HS-27A (cell line): ENCODE measurements at places on chromosomes 5 and 9.
A peak's percentile ranks its signal among the peaks of the same experiment; 100 is the strongest.

DNA sequence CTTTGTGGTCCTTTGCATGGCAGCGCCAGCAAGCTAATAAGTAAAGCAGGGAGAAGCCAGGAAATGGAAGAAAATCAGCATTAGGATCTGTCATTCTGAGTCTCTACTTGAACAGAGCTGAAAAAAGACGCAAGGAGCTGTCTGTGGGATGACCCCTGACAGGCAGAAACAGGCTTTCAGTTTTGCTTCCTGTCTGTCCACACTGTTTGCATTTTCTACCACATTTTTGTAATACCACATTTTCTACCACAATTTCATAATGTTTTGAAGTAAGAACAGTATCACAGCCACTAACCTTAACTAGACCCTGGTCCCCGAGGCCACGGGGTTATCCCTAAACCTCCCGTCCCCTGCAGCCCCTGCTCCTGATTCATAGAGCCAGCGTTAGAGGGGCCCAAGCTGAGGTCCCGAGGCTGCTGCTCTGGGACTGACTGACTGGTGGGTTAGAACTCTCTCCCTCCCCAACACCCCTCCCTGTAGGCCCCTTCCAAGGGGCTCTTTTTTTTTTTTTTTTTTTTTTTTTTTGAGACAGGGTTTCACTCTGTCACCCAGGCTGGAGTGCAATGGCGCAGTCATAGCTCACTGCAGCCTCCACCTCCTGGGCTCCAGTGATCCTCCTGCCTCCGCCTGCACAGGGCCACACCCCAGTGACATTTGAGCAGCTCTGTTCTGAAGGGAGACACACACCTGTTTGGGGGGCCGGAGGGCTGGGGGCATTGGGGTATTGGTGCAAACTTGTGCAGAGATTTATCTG is 4.0 kb upstream of the CLIC3 start:
- no peak for DNase-seq

DNA sequence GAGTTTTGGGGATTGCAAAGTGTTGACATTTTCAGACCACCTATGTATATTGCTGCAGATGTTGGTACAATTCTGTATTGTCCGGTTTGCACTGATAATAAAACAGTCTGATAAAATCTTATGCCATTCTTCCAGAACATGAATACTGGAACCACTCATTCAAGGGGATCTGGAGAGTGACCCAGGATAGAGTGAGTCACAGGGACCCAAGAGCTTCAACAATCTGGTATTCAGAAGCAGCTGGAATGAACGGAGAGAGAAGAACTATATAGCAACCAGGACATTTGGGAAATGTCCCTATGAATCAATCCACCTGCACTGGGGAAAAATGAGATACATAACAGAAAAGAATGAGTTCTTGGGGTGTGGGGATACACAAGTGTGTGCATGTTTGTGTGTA is 73.3 kb downstream of the SH3TC2 start:
- DNase-seq: no peak

- no peak for DNase-seq
Measured at GRCh38 chr5:138573223-138573622, 2.0 kb downstream of the HSPA9 start.

DNA sequence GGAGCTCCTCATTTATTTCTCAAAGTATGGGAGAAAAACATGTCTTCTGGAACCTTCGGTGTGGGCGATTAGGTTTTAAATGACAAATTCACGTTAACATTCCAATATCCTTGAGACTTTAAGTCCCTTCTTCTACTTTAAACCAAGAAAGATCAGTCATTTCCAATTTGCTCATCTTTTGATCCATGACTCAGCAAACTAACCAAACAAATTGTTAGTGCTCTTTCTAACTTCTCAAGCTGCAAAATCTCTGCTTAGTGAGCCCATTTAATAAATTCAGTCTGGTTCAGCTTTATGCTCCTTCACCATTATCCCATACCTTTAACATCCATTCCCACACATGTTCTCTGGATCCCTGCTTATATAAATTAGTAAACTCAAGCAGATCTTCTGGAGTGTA is 5.5 kb upstream of the CCDC180 start:
- no peak for DNase-seq

- DNase-seq: no peak
Measured at GRCh38 chr5:50655067-50655809, 11.2 kb upstream of the PARP8 start.

GRCh38 chr9:81499021-81499454 is 190.3 kb downstream of the TLE1 start:
- DNase-seq: peak; percentile 42

DNA sequence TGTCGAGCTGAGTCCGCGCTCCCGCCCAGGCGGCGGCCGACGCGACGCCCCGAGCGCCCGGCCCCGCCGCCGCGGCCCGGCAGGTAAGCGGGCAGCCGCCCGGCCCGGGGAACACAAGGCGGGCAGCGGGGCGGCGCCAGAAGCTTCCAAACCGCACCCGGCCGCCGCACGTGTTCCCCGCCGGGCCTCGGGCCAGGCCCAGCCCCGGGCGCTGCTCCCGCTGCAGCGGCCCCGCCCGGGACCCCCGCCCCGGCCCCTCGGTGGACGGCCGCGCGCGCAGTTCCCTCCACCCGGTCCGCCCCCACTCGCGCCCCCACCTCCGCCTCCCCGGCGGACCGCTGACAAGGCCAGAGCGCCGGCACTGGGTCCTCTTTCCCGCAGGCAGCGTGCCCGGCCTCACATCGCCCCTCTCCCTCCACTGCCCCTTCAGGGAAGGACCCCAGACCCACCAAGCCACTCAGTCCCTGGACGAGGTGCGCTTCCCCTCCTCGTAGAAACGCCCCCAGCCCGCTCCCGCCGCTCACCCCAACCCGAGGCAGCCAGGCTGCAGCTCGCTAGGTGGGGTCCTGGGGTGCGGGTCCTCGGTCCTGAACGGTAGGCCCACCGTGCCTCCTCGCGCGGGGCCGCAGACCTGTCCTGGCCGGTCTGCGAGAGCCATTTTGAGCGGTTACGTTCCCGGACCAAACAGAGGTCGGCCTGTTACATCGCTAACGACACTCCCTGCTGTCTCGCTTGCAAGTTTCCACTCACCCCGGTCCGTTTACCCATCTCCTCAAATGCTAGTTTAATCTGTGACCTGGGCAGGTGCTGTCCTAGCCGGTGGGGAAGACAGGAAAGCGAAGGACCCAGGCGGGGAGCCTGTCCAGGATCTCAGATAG is 475 bp downstream of the WDR5 start:
- DNase-seq: no peak

GRCh38 chr9:98962181-98962560 is 18.5 kb downstream of the COL15A1 start:
- no peak for DNase-seq

DNA sequence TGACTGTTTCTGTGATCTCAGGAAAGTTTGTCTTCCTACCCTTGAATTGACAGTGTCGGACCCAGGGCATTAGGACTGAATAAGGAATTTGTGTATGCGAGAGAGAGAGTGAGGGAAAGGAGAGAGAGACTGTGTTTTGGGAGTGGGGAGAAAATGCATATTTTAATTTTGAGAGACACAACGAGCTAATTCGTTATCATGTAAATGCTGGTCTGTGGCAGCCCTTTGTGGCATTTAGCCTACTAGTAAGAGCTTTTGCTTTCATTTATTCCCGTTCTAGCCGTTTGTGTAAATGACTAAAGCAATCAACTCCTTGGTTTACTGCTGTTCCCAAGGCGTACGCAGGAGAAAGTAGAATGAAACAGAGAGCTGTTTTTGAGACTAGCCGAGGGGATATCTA is 79.8 kb upstream of the MAMDC2 start:
- no peak for DNase-seq

- DNase-seq: no peak
Measured at GRCh38 chr5:39189292-39189955, 29.9 kb downstream of the FYB1 start.

DNA sequence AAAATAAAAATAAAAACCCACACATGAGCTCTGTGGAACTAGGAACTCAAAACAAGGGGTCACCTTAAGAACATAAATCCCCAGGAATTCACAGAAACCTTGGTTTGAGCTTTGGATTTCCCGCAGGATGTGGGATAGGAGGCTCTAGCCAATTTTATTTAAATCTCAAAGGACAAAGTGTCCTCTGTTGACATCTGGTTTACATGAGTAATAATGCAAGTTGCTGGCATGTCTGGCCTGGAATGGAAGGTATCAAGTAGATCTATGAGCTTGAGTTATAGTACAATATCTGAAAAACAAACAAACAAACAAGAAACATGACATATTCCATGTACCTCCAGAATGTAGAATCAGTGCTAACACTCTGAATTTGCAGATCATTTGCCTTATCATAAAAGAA is 94.2 kb upstream of the SLIT3 start:
- DNase-seq: no peak

- DNase-seq: peak; percentile 33
Measured at GRCh38 chr5:5126444-5126843, 13.7 kb upstream of the ADAMTS16 start.

GRCh38 chr5:173287086-173287485 is 41.1 kb downstream of the STC2 start:
- DNase-seq: no peak

GRCh38 chr9:99878651-99879050 is 27.8 kb upstream of the STX17 start:
- DNase-seq: no peak

- DNase-seq: no peak
Measured at GRCh38 chr5:81700166-81700565, 50.7 kb downstream of the SSBP2 start.

GRCh38 chr5:3602785-3603502 is 7.3 kb downstream of the IRX1 start:
- DNase-seq: no peak

- no peak for DNase-seq
Measured at GRCh38 chr5:142357469-142358090, 32.8 kb upstream of the SPRY4 start.

- no peak for DNase-seq
Measured at GRCh38 chr5:143201589-143201988, 201.9 kb downstream of the NR3C1 start.

- no peak for DNase-seq
Measured at GRCh38 chr9:77843871-77844155, 187.8 kb downstream of the GNAQ start.

DNA sequence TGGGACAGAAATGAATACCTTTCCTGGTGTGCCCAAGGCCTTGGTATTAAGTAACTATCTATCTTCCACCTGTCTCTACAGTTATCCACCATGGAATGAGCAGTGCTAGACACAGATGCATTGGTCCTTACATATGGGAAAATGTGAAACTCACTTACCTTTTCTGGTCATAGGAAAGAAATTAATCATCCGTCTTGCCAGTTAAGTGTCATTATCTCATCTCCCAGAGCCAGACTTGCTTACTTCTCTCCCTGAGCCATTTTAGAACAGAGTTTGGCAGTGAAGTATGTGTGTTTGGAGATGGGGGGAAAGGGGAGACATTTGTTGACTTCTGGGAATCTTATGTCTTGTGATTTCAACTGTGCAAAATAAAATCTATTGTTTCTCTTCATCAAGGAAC is 1211.0 kb upstream of the CDH6 start:
- DNase-seq: no peak

DNA sequence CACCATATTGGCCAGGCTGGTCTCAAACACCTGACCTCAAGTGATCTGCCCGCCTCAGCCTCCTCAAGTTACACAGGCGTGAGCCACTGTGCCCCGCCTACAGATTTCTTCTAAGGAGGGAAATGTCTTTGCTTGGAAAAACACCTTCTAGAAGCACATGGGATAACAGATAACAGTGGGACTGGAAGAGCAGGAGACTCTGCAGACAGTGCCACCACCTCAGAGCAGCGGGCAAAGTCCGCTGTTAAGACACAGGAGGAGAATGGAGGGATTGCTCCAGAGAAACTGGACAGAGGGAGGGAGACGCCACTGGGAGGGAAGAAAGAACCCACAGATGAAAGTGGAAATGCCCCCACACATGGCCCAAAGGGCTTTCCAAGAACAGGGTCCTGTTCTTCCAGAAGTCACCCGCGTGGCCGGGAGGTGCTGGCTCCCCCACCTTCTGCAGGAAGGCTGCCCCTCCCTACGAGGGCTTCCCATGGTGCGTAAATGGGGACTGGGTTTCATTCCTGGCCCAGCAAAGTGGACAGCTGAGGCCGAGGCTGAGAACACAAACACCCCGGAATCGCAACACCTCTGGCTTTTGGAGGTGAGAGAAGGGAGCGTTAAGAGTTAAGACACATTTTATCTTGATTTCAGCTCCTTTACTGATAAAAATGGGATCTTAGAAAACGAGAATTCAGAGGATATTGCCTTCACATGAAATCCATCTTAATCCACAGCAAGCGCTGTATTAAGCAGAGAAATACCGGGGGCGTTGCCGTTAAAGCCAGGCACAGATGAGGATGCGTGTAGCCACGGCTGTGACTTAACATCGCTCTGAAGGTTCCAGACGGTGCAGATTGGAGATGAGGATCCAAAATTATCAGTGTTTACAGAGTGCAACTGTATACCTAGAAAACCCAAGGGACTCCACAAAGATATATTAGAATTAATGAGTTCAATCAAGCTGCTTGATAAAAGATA is 11.2 kb downstream of the ADAMTS2 start:
- DNase-seq: no peak

GRCh38 chr9:95517559-95518425 is 1.0 kb upstream of the PTCH1 start:
- DNase-seq: no peak

GRCh38 chr9:122113574-122113973 is 20.5 kb upstream of the TTLL11 start:
- DNase-seq: no peak

DNA sequence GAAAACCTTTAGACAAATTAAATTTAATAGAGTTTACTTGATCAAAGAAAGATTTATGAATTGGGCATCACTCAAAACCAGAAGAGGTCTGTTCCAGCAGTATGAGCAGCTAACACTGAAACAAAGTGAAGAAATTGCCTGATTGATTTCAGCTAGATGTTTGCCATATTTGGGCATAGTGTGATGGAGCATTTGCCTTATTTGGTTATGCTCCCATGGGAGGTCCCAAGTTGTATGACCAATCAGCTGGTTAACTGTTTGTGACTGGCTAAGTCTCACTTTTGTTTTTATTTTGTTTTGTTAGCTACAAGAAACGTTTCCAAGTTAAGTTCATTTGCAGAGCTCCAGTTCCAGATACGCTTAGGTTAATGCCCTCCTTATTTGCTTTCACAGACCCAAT is 53.3 kb upstream of the LMNB1 start:
- no peak for DNase-seq

DNA sequence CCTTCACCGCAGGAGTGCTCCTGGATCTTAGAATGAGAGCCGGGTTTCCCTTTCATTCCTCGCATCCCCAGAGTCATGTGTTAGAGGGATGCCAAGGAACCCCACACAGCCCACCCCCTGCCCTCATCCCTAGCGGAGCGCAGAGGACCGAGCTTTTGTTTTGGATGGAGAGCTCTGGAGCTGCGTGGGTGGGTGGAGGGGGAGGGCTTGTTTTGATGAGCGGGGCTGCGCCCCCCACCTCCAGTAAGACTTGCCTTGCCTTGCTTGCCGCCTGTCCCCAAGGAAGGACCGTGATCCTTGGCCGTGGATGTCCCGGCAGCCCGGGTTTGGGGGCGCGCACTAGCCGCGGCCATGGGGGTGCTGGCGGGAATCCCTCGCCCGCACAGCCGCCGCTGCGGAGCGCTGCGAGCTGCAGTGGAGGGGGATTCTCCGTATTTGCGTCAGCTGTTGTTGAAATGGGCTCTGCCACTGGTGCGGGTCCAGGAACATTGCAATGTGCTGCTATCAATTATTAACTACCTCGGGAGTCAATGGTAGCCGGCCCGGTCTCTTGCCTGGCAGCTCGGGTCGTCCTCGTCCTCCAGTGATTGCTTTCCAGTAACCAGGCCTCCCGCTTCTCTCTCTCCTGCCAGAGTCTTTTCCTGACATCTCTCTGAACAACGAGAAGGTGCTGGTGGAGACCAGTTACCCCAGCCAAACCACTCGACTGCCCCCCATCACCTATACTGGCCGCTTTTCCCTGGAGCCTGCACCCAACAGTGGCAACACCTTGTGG is 1.0 kb downstream of the EGR1 start:
- DNase-seq: no peak

GRCh38 chr9:89048616-89049015 is 57.3 kb downstream of the S1PR3 start:
- DNase-seq: no peak
